Type B pancreatic cell (in vitro differentiated cells): ENCODE measurements at places on chromosomes 11 and 22.

DNA sequence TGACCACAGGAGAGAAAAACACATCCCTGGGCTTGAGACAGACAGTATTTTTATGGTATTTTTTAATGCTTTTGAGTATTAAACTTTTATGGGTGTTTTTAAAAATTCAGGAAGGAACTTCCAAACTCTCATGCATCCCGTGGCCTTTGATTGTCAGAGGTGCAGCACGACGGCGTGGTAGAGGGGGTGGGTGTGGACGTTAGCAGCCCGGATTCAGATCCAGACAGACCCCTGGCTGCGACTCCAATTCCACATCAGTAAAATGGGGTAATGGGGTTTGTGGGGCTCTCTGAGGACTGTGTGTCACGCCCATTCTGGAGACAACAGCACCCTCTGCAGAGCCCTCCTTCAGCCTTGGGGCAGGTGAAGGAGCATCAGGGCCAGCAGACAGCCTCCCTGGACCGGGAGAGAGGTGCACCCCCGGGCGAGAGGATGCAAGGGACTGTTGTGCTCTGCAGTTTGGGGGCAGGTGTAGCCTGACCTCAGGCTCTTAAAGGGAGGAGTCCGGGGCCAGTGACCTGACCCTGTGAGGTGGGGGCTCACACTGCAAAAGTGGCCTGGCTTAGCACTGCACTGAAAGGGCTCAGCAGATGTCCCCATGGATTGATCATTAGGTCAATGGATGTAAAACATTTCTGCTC, 1024.3 kb downstream of the TBC1D22A start:
- no peak overlapping the region for H3K4me3 ChIP-seq
- peak; percentile 24 for DNase-seq
- H3K36me3 ChIP-seq: no peaks in the 10 kb centered on the region
- no peaks in the 10 kb centered on the region for H3K4me1 ChIP-seq
- H3K27ac ChIP-seq: no peak overlapping the region

- H3K36me3 ChIP-seq: no peaks in the 10 kb centered on the region
- no peak for DNase-seq
- H3K4me1 ChIP-seq: peaks cover 16% of the 10 kb centered on the region
- H3K27ac ChIP-seq: no peak overlapping the region
Measured at GRCh38 chr11:86735451-86736290, 63.3 kb upstream of the ME3 start.

DNA sequence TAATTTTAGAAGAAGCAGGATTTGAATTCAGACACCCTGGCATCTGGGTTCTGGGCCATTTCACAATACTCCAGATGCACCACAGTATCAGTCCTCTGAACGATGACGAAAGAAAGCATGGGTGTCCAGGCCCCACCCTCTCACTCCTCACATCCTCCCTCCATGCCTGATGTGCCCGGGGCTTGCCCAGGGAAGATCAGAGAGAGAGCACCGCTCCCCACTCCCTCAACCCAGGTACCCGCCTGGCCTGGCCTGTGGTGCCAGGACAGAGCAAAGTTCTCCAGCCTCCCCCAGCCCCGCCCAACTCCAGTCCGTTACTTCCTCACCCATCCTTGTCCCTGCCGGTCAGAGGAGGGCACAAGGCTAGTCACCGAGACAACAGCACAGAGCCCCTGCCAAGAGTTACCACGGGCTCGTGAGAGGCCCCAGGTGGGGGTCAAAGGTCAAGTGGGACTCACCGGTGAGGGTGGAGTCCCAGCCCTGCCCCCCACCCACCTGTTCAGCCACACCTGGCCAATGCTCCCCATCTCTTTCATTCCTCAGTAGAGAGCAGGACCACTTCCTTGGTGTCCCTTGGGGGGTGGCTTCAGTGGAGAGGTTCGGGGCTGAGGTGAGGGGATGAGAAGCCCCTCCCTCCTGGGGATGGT, 8.1 kb downstream of the BCL9L start:
- H3K4me1 ChIP-seq: peaks cover 67% of the 10 kb centered on the region
- DNase-seq: no peak
- H3K27ac ChIP-seq: peak overlapping the region; percentile 98
- peak overlapping the region; percentile 84 for H3K4me3 ChIP-seq
- no peaks in the 10 kb centered on the region for H3K36me3 ChIP-seq
- H3K27me3 ChIP-seq: no peaks in the 10 kb centered on the region

DNA sequence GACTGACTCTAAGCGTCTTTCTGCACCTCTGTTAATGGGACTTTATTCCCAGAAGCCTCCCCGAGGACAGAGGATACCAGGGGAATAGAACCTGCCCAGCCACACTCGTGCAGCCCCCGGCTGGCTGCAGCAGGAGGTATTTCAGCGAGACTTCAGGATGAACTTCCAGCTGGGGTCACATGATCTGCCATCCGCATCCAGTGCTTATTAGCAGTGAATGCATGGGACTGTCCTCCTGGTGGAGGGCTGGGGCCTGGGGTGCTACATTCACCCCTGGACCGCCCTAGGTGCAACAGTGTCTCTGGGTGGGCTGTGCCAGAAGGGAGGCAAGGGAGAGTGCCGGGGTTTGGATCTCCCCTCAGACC, 1.6 kb downstream of the DUSP8 start:
- H3K36me3 ChIP-seq: no peaks in the 10 kb centered on the region
- peaks cover 27% of the 10 kb centered on the region for H3K27me3 ChIP-seq
- peaks cover 5% of the 10 kb centered on the region for H3K4me1 ChIP-seq
- DNase-seq: no peak
- peak overlapping the region; percentile 74 for H3K4me3 ChIP-seq

- no peaks in the 10 kb centered on the region for H3K27me3 ChIP-seq
- H3K4me3 ChIP-seq: no peak overlapping the region
- H3K4me1 ChIP-seq: peaks cover 23% of the 10 kb centered on the region
- H3K27ac ChIP-seq: no peak overlapping the region
- no peak for DNase-seq
Measured at GRCh38 chr11:78399136-78399535, 18.5 kb downstream of the GAB2 start.

- peaks cover 10% of the 10 kb centered on the region for H3K4me1 ChIP-seq
- no peak overlapping the region for H3K27ac ChIP-seq
- DNase-seq: no peak
- peaks cover 7% of the 10 kb centered on the region for H3K36me3 ChIP-seq
- no peak overlapping the region for H3K4me3 ChIP-seq
- H3K27me3 ChIP-seq: no peaks in the 10 kb centered on the region
Measured at GRCh38 chr11:26823963-26824362, 102.1 kb upstream of the SLC5A12 start.

DNA sequence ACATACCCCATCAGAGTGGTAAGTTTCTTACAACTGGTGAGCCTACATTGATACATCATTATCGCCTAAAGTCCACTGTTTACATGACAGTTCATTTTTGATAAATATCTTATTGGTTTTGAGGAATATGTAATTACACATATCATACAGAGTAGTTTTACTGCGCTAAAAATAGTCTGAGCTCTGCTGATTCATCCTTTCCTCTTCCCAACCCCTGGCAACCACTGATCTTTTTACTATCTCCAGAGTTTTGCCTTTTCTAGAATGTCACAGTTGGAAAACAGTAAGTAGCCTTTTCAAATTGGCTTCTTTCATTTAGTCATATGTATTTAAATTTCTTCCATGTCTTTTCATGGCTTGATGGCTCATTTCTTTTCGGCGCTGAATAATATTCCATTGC, 112.8 kb downstream of the LARGE1 start:
- H3K4me3 ChIP-seq: no peak overlapping the region
- DNase-seq: no peak
- H3K27ac ChIP-seq: no peak overlapping the region
- no peaks in the 10 kb centered on the region for H3K27me3 ChIP-seq

GRCh38 chr11:130779943-130780342, 136.3 kb downstream of the SNX19 start:
- H3K4me3 ChIP-seq: no peak overlapping the region
- no peaks in the 10 kb centered on the region for H3K27me3 ChIP-seq
- peak; percentile 36 for DNase-seq
- H3K36me3 ChIP-seq: no peaks in the 10 kb centered on the region

DNA sequence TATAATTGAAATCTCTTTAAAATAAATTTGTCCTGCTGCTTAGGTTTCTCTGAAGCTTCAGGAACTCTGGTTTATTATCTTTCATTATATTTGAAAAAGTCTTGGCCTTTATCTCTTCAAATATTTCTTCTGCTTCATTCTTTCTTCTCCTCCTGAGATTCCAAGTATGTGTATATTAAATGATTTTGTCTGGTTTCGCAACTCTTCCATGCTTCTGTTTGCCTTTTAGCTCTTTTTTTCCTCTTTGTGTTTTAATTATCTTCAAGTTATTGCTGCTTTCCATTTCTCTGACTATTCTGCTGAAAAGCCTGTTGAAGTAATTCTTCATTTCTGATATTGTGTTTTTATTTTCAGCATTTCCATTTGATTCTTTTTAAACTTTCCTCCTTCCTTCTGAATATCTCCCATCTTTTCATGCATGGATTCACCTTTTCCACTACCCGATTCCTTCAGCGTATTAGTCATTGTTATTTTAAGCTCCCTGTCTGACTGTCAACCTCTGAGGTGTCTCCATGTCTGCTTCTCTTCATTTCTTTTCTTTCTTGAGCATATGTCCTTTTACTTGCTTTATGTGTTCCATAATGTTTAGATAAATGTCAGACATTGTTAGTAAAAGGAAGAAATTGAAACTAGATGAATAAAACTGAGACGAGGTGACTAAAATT, 46.6 kb upstream of the CTSC start:
- DNase-seq: no peak
- H3K4me1 ChIP-seq: no peaks in the 10 kb centered on the region
- no peak overlapping the region for H3K27ac ChIP-seq
- H3K4me3 ChIP-seq: no peak overlapping the region
- no peaks in the 10 kb centered on the region for H3K36me3 ChIP-seq

DNA sequence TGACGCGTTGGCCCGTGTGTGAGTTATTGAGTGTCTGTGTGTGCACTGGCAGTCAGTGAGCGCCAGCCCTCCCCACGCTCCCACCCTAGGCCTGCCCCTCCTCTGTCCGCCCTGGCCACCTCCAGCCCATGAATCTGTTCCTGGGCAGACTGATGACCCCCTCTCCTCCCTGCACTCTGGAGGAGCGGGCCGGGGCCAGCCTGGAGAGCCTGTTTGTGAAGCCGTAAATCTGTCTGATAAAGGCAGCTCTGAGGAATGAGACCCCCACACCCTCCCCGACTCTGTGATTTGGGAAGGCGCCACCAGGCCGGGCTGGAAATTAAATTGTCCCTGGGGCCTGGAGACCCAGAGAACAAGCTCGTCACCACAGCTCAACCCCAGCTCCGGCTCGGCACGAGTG, 8.6 kb downstream of the TSSC4 start:
- no peak for DNase-seq
- H3K4me1 ChIP-seq: peaks cover 10% of the 10 kb centered on the region
- no peaks in the 10 kb centered on the region for H3K36me3 ChIP-seq
- no peaks in the 10 kb centered on the region for H3K27me3 ChIP-seq

DNA sequence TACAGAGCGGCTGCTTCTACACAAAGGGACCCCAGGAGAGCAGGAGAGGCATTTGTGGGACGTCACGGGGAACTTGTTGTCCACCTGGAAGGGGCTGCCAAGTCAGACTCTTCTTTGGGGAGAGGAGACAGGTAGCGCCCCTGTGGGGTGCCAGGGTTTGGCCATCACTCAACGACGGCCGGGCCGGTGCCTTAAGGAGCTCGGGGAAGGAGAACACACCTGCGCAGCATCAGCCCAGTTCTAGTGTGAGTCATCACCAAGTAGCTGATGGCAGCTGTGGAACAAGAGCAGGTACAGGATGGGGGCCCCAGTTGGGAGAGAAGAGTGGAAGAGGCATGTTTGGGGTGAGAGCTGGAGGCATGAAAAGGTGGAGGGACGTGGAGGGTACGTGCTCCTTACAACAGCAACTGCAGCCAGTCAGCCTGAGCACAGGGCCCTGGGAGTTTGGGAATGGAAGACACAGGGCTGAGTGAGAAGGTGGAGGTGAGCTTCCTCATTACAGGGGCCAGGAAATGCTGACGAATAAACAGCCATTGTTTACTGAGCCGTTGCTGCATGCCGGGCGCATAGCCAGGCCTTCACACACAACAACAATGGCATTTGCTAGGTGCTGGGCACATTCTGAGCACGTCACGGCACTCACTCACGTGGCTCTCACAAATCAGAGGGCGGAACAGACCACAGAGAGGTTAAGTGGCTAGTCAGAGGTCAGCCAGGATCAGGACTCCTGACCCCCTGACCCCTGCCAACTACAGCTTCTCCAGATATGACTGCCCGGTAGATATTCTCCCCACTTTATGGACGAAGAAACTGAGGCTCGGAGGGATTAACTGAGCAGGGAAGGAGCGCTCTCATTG, 29.1 kb upstream of the TP53I11 start:
- no peak for DNase-seq
- no peaks in the 10 kb centered on the region for H3K36me3 ChIP-seq
- H3K4me1 ChIP-seq: peaks cover 26% of the 10 kb centered on the region
- no peak overlapping the region for H3K4me3 ChIP-seq

DNA sequence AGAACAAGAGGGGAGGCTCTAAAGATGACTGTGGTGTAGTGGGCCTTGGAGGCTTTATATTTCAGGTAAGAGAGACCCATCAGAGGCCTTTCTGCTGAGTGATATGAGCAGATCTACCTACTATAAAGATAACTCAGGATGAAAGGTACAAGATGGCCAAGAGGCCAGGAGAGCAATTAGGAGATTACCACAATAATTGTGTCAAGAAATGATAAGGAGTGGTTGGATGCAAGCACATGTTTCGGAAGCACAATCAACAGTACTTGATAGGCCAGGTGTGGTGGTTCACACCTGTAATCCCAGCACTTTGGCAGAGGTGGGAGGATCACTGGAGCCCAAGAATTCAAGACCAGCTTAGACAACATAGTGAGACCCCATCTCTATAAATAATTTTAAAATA, 43.8 kb downstream of the SIK3 start:
- peaks cover 4% of the 10 kb centered on the region for H3K36me3 ChIP-seq
- no peak overlapping the region for H3K4me3 ChIP-seq
- no peak overlapping the region for H3K27ac ChIP-seq
- H3K27me3 ChIP-seq: no peaks in the 10 kb centered on the region

DNA sequence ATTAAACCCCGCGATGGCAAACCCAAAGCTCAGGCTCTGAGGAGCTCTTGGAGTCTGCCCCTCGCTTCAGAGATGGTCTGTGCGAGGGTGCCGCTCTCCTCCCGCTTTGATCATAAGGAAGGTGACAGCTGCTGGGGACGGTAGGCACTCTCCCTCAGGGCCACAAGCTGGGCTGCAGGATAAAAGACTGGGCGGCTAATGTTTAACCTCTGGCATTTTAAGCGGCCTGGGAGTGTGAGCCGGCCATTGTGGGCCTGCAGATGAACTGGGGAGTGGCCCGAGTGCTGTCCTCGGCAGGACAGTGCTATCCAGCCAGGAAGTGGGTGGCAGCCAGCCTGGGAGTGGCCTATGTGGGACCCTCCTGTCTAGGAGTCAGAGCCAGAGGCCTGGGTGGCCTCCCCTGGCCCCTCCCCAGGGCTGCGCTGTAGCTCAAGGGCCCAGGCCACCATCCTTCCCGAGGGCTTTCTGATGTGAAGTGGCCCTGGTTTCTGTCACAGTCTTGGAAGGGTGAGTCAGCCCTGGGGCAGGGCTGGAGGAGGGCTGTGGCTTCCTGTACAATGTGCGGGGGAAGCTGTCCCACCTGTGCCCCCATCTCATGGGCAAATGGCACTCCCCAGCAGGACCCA, 58.7 kb upstream of the PRODH start:
- H3K36me3 ChIP-seq: no peaks in the 10 kb centered on the region
- DNase-seq: peak; percentile 63
- no peak overlapping the region for H3K4me3 ChIP-seq
- no peak overlapping the region for H3K27ac ChIP-seq

GRCh38 chr11:109788948-109789490, 304.2 kb upstream of the ZC3H12C start:
- DNase-seq: no peak
- peaks cover 18% of the 10 kb centered on the region for H3K4me1 ChIP-seq
- H3K27ac ChIP-seq: no peak overlapping the region
- H3K27me3 ChIP-seq: no peaks in the 10 kb centered on the region

- H3K4me1 ChIP-seq: no peaks in the 10 kb centered on the region
- H3K4me3 ChIP-seq: no peak overlapping the region
- DNase-seq: no peak
Measured at GRCh38 chr22:36546092-36546804, 17.3 kb upstream of the EIF3D start.
